ENCODE measurements at places on chromosomes 2 and 18.

- no peak for DNase-seq
Measured at GRCh38 chr2:75603477-75603876, 42.7 kb upstream of the EVA1A start.

- DNase-seq = no peak
Measured at GRCh38 chr2:23469142-23469540, 84.2 kb downstream of the KLHL29 start.

- DNase-seq = no peak
Measured at GRCh38 chr2:24877067-24877466, 43.0 kb downstream of the ADCY3 start.

DNA sequence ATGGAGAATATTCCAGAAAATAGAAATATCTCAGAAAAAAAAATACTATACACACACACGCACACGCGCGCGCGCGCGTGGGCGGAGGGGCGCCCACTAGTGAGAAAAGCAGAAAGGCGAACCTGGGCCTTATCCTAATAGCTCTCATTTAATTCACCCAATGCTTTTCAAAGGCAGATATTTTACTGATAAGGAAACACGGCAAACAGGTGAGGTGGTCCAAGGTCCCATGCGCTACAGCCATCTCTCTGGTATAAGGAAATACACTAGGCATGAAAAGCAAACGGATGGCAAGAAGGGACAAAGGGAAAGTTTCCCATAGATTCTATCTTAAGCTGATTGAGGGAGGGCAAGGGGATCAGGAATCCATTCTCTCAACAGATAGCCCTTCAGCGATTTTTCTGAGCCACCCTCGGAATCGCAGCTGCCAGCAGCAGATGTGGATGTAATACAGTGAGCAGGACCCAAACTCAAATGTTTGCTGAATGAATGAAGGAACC lies 136.7 kb downstream of the TMEM247 start:
- DNase-seq = no peak

DNA sequence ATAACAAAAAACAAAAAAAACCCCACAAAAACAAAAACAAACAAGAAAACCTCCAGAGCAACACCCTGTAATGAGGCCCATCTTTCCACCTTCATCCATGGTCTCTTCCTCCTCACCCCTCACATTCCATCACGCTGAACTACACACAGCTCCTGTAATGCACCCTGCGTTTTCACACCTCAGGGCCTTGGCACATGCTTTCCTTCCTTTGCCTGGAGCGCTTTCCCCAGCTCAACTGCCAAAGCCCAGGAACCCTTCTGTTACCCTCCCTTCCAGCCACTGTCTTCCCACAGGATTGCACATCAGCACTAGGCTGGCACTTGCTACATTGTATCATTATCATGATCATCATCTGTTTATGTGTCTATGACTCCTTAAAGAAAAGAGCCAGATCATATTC lies 29.4 kb downstream of the TMEM247 start:
- no peak for DNase-seq

GRCh38 chr2:144548532-144549191 lies 28.7 kb upstream of the ZEB2 start:
- DNase-seq = no peak

- DNase-seq = no peak
Measured at GRCh38 chr18:43866696-43867095, 589.4 kb upstream of the SYT4 start.

DNA sequence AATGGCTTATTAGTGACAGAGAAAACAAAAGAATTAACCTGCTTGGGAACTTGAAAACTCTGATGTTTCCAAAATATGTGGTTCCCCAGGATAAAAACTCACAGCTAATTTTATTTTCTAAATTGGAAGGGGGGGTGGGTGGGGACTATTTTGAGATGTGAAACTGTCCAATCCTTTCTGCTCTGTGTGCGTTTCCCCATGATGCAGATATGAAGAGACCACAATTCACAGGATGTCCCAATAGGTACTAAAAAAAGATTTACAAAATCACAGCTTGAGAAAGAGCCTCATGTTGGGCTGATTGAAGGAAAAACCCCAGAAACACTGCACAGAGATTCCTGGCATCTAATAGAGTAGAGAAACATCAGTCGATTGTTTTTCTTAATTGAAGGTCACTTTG lies 273.2 kb downstream of the ARHGAP15 start:
- no peak for DNase-seq

DNA sequence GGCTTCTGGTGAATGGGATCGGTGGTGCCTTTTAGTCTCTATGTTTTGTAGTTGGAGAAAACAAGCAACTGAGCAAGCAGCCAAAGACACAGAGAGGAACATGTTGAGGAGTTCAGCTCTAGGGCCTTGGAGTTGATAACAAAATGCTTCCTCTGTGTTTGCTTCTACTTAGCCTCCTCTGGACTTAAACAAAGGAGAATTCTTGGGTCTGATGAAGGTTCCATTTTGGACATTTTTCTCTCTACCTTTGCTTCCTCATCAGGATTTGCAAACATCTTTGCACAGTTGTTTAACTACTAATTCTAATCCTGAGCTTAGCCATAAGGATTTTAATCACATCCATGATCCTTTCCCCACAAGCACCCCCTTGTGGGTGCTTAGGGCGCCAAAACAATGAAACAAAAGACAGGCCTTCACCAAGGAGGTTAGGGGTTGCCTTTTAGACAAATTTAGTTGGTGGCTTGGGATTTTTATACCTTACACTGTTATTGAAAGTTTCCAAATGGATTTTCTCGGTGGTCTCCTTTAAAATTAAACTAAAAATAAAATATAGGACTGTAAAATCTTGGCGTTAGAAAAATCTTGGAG lies 148.5 kb upstream of the SATB2 start:
- no peak for DNase-seq

GRCh38 chr2:9378433-9379390 lies 44.6 kb downstream of the ITGB1BP1 start:
- no peak for DNase-seq

GRCh38 chr2:71647356-71647755 lies 194.0 kb downstream of the DYSF start:
- DNase-seq = no peak

GRCh38 chr18:28574175-28574574 lies 397.2 kb upstream of the CDH2 start:
- DNase-seq = no peak

- DNase-seq = no peak
Measured at GRCh38 chr2:228762565-228762964, 508.5 kb downstream of the PID1 start.

DNA sequence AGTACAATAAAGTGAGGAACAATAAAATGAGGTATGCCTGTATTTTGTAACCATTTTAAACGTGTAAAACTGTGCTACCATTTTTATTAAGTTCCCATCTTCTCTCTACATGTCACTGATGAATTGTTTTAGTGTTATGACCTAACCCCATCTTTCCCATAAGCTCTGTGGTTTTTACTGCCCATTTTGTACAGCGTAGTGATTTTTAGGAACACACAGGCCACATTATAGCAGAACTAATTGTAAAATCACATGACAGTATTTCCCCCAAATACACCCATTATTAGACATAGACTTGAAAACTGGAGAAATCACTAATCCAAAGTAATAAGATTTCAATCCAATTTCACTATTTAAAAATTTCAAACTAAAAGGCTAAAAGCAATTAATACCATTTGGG lies 130.7 kb downstream of the TMEM247 start:
- no peak for DNase-seq

GRCh38 chr2:79935771-79936657 lies 368.5 kb downstream of the LRRTM1 start:
- no peak for DNase-seq

Measured in activated CD4-positive, CD25-positive, alpha-beta regulatory T cell treated with anti-CD3 and anti-CD28 coated beads, Interleukin-2, amount 50 U/mL, for 16 hours (primary cell).